ENCODE measurements at places on chromosomes 11 and 22. TPM values are rescaled to one million over a fixed set of nuclear protein-coding genes. Genes with fewer than 3 reads are reported as not detected.
A peak's percentile ranks its signal among the peaks of the same experiment; 100 is the strongest.

GRCh38 chr11:71358122-71358728, 90.0 kb downstream of the DHCR7 start:
- H3K36me3 ChIP-seq: no peaks in the 10 kb centered on the region
- H3K27ac ChIP-seq: no peak overlapping the region
- H3K27me3 ChIP-seq: no peaks in the 10 kb centered on the region
- no peaks in the 10 kb centered on the region for H3K4me1 ChIP-seq
- DNase-seq: no peak
- H3K4me3 ChIP-seq: no peak overlapping the region

Gene OR8D2
- total RNA-seq: not detected

Gene APLP2
- total RNA-seq: 361 TPM

Gene CARD18
- not detected for total RNA-seq

DNA sequence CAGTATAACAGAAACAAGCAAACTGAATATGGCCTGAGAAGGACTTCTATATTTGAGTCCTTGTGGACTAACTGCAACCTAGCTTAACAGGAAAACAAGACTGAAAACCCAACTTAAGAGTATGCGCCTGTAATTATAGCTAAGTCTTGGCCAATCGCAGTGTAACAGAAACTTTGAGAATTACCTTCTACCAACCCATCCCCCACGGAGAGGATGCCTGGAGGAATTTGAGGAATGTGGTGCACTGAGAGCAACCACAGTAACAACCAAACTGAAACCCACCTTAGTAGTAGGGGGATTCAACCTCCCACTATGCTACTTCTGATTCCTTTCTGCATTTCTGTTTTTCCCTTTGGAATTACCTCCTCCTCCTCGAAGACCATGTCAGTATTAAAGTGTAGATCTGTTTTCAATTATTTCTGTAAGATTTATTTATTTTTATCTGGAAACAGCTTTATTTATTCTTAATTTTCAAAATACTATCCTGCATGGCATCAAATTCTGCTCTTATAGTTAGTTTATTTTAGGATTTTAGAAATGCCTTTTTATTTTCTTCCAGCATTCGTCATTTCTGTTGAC, 393.6 kb downstream of the KCNA4 start:
- H3K27ac ChIP-seq: no peak overlapping the region
- H3K36me3 ChIP-seq: no peaks in the 10 kb centered on the region
- H3K4me3 ChIP-seq: no peak overlapping the region
- H3K4me1 ChIP-seq: no peaks in the 10 kb centered on the region
- H3K27me3 ChIP-seq: no peaks in the 10 kb centered on the region

DNA sequence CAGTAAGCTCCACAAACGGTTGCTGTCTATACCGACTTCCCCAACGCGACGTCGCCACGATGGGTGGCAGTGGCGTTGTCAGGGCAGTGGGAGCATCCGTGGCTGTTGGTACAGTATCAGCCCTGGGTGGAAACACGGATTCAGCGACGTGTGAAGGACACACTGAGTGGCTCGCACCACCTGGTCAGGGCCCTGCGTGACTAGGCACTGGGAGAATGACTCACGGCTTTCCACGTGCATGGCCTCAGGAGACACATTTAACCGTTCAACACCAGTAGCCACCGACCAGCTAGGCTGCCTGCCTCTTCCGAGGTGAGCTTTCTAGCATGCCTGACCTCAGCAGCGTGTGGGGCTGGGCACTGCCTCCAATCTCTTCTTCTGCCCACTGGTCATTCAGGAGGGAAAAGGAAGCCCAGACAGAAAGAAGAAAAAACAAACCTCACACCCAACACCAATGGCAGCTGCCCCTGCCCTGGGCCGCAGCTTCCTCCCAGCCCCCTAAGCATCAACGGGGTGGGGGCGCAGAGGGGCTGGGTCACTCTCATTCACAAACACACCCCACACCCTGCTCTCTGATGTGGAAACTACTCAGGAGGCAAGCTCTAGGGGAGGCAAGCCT, 59.0 kb downstream of the MYH9 start:
- peak; percentile 95 for DNase-seq
- no peak overlapping the region for H3K4me3 ChIP-seq
- H3K4me1 ChIP-seq: peaks cover 94% of the 10 kb centered on the region
- no peaks in the 10 kb centered on the region for H3K27me3 ChIP-seq
- peak overlapping the region; percentile 92 for H3K27ac ChIP-seq
- H3K36me3 ChIP-seq: peaks cover 43% of the 10 kb centered on the region

DNA sequence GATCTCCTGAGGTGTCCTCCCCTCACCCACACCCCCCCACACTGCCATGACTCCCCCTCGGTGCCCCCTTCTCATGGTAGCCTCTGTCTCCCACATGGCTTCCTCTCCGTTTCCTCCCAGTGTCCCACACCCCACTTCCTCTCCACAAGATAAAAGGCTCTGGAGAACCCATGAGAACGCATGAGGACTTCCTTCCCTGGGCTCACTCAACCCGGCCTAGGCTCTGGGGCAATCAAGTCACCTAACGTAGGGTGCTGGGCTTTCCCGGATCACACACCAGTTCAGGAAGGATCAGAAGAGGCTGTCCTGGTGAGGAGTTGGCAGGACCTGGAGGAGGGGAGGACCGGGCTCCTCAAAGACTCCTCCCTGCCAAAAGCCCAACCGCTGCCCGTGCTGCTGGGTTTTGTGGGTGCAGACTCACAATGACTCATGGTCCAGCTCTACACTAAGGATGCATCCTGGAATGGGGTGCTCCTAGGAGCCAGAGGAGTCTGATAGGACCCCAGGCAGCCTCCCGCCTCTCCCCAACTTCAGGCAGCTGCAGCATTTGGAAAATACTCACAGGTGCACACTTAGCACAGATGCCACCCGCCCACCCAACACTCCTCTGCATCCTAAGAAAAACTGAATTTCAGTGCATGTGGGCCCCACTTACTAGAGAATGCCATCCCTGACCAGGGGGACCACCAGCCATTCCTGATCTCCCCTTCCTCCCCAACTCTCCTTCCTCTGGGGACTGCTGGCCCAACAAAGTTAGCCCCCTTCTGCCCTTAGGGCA, 21.0 kb downstream of the SLC22A12 start:
- no peak overlapping the region for H3K27ac ChIP-seq
- H3K36me3 ChIP-seq: no peaks in the 10 kb centered on the region
- no peaks in the 10 kb centered on the region for H3K27me3 ChIP-seq
- no peaks in the 10 kb centered on the region for H3K4me1 ChIP-seq

Gene OR5P2
- total RNA-seq: not detected

Data from adrenal gland (tissue), 19 donors.